ENCODE measurements at places on chromosomes 2 and 18. TPM values are rescaled to one million over a fixed set of nuclear protein-coding genes. Genes with fewer than 3 reads are reported as not detected.

CYP26B1 gene
- total RNA-seq = 0.08 TPM

LYPD6 gene
- not detected for total RNA-seq

CXCR2 gene
- 0.24 TPM for total RNA-seq

SERPINB3 gene
- total RNA-seq = under 0.01 TPM

RGPD8 gene
- 0.56 TPM for total RNA-seq

C1GALT1C1L gene
- 0.39 TPM for total RNA-seq

Data from epithelial cell of alveolus of lung (primary cell).